ENCODE measurements at places on chromosomes 11 and 22. TPM values are rescaled to one million over a fixed set of nuclear protein-coding genes. Genes with fewer than 3 reads are reported as not detected.

DNA sequence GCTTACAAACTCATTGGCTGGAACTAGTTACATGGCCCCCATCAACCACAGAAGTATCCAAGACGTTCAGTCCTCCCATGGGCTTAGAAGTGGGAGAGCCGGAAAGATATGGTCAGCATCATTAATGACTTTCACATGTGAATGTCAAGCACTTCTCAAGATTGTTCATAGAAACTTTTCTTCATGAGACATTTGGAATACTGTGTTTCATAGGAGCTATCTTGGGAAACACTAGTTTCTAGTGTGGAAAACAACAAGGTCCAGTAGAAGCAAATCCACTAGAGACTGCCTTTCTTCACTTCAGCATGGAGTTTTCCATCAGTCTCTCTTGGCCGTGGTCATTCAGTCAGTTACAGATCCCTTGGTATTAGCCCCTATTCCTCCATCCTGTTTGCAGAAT lies 160.9 kb downstream of the C11orf91 start:
- DNase-seq = no peak

GRCh38 chr11:87235366-87235765 lies 197.6 kb downstream of the TMEM135 start:
- no peak for DNase-seq

PKDREJ gene
- polyA plus RNA-seq = 0.45 TPM

APOL4 gene
- polyA plus RNA-seq = 11.3 TPM

SAA4 gene
- not detected for polyA plus RNA-seq

Data from renal cortex interstitium (tissue), 15 donors.